ENCODE measurements at places on chromosomes 7 and 10.
A peak's percentile ranks its signal among the peaks of the same experiment; 100 is the strongest.

DNA sequence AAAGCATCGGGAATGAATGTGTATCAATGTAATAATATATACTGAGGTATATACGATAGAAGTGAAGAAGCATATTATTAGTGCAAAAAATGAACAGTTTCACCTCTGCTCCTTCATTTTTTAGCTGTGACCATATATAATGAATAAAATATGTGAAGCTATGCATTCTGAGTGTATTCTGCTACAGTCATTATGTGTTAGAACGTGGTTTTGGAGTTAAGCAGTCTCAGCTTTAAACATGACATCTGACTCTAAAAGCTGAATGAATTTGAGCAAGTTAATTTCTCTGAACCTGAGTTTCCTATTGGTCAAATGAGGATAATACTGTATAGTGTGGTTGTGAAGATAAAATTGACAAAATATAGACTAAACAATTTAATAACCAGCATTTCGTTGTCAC lies 358.1 kb downstream of the SUGCT start:
- DNase-seq, result no peak

- peak; percentile 1 for DNase-seq
Measured at GRCh38 chr7:80231707-80232106, 97.1 kb downstream of the GNAI1 start.

DNA sequence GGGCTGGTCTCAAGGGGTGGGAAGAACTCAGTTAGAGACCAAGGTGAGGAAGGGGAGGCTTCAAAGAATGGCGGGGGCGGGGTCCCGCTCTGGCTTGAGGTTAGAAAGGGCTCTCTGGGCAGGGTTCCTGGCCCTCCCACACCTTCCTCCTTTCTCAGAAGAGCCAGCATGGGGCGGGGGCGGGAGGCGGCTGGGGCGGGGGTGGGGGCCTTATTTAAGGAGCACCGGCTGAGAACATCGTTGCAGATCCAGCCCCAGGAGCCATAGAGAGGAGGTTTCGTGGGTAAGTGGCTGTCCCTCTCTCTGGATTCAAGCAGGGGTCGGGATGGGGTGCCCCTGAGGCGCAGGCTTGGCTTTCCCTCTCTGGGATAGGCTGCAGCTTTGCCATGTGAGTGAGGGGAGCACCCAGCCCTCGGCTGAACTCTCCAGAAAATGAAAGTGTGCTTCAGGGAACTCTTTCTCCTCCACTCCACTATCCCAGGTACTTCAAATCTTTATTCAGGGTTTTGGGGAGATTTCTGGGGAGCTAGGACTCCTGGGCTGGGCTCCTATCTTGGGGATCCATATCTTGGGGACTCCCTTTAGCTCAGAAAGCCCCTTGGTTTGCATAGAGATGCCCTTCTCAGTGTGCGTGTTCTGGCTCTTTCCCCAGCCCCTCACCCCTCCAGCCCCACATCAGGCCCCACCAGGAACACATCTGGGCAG lies 3.3 kb upstream of the CUEDC2 start:
- DNase-seq, result peak; percentile 49

GRCh38 chr7:27523321-27523720 lies 139.4 kb downstream of the HIBADH start:
- DNase-seq, result no peak

DNA sequence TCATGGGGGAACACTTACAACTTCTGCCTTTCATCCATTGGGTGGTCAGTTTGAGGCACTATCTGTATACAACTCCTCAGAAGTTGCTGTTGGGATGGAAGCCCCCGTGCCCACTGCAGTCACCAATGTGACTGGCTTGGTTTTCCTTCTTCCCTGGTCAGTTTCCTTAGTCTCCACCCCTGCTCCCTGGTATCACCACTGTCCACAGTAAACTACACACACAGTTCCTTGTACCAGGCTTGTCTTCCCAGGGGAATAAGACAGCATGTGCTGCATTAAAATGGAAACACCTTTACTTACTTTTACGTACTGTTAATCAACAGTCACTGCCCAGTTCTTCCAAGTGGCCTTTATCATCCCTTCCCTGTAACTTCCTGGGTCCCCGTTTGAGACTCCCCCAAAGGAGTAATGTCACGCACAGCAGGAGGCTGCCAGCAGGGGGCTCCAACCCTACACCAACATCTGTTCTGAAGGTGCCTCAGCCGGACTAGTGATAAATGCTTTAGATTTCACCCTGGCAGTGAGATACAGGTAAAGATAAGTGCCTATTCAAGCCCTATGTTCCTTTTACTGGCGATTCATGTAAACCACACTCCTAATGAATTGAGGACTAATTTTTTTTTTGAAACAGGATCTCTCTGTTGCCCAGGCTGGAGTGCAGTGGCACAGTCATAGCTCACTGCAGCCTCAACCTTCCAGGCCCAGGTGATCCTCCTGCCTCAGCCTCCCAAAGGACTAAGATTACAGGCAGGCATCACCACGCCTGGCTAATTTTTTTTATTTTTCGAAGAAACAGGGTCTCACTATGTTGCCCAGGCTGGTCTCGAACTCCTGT lies 45.3 kb upstream of the PIK3AP1 start:
- DNase-seq, result peak; percentile 71

DNA sequence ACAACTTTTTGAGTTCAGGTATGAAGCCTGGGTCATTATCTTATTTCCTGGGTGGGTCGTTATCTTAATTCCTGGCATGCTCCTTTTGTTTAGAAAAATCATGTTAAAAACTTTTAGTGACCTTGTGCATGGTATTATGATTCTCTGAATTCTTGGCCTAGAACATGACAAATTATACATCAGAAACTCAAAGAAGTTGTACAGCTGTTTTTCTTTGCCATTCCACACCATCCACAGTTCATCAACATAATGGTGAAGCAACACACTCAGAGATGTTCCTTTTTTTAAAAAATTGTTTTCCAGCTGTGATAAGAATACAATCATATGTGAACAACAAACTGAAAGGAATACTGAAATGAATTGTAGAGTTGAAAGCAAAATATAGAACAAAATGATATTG lies 149.2 kb upstream of the SEMA3D start:
- DNase-seq, result no peak

- no peak for DNase-seq
Measured at GRCh38 chr10:112958275-112958995, 8.4 kb downstream of the TCF7L2 start.

DNA sequence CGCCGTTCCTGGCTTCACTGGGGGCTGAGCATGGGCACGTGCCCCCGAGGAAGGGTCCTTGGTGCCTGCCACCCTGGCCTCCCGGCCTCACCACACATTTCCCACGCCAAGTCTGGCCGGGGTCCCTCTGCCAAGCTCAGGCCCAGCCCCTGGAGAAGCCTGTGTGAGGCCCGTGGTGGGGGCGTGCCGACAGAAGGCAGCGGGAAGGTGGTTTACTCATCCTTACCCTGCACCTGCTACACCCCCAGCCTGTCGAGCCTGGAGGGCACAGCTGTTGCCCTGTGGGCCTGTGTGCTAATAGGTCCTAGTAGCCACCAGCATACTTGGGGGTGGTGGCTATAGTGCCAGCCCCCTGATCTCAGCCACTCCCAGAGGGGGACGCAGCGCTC lies 46.7 kb downstream of the NKX6-2 start:
- DNase-seq, result no peak

GRCh38 chr10:4506095-4506494 lies 319.9 kb upstream of the AKR1E2 start:
- no peak for DNase-seq

- DNase-seq, result no peak
Measured at GRCh38 chr7:3861386-3861785, 560.3 kb downstream of the SDK1 start.

GRCh38 chr10:114282526-114282925 lies 43.5 kb downstream of the VWA2 start:
- DNase-seq, result no peak

- DNase-seq, result peak; percentile 89
Measured at GRCh38 chr7:17940302-17940883, at the start of gene SNX13. Gene SNX13, minus strand, starts transcription at chr7:17940494. Its CDS starts 199 bp downstream, at chr7:17940295.

GRCh38 chr10:103542764-103543616 lies 49.5 kb downstream of the NEURL1 start:
- DNase-seq, result peak; percentile 22

DNA sequence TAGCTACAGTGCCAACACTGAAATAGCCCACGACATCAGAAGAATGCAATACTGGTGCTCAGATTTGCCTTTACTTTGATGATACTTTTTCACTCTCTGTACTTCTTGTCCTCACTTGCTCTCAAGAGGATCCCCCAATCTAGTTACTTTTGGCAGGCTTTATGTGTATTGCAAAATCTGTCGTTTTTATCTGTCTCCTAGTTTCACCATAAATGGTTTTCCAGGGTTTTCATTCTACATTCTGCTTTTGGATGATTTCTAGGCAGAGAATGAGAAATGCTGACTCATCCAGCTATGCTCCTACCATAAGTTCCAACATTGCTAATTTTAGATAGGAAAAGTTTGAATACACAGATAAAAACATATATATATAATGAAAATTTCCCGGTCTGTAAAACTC lies 659.5 kb upstream of the NRG3 start:
- no peak for DNase-seq

DNA sequence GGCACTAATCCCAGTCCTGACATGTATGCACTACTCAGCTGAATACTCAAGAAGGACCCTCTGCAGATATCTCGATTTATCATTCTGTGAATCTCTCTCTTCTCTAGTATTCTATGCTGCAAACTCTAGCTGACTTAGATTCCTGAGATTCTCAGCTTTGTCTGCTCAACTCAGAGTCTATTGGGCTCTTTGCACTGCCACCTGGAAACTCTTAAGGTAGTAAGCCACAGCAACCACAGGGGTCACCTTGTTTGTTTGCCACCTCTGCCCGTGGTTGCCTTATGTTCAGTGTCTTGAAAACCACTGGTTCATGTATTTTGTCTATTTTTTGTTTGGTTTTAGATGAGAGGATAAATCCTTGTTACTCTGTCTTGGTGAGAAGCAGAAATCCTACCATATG lies 72.9 kb downstream of the SP8 start:
- no peak for DNase-seq

GRCh38 chr10:7480742-7481367 lies 70.0 kb upstream of the SFMBT2 start:
- DNase-seq, result no peak

- no peak for DNase-seq
Measured at GRCh38 chr7:32893207-32893524, 1.6 kb upstream of the KBTBD2 start.

- DNase-seq, result no peak
Measured at GRCh38 chr7:156090988-156091387, 278.7 kb upstream of the SHH start.

GRCh38 chr10:37488792-37489657 lies 363.6 kb downstream of the ANKRD30A start:
- DNase-seq, result no peak

DNA sequence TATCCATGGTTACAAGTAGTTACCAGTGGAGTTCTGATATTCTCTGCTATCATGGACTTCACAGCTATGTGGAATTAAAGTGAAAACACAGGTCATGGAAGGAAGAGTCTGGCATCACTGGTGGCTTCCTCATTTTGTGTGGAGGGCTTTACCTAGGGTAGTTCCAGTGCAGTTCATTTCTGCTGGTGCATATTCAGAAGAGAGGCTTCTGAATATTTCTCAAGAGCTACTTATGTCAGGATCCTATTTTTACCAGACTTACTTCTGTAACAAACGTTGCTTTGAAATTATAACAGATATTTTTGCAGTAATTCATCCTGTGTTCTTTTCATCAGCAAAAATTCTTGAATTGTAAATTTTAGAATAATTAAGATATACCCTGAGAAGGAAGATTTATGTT lies 236.5 kb upstream of the NPSR1 start:
- DNase-seq, result no peak

Data from stimulated activated CD4-positive, alpha-beta T cell treated with anti-CD3 and anti-CD28 coated beads, Interleukin-1b, Interleukin-23, amount 100 ng/mL, for 48 hours (primary cell).